Osteoblast (primary cell): ENCODE measurements at places on chromosomes 3 and 15. TPM values are rescaled to one million over a fixed set of nuclear protein-coding genes. Genes with fewer than 3 reads are reported as not detected.

TIMMDC1 gene
- 59.4 and 60.1 TPM in 2 replicates for total RNA-seq

LYZL4 gene
- not detected in 2 replicates for total RNA-seq

ZCWPW2 gene
- 0.36 and 0.88 TPM in 2 replicates for total RNA-seq

SAMMSON gene
- total RNA-seq: not detected in 2 replicates

SAMD7 gene
- total RNA-seq: not detected in 2 replicates

CP gene
- 0.88 and 1.4 TPM in 2 replicates for total RNA-seq

INKA1 gene
- 5.8 and 6.5 TPM in 2 replicates for total RNA-seq

TM6SF1 gene
- 0.29 and 0.36 TPM in 2 replicates for total RNA-seq
